ENCODE measurements at places on chromosomes 1 and 21.

DNA sequence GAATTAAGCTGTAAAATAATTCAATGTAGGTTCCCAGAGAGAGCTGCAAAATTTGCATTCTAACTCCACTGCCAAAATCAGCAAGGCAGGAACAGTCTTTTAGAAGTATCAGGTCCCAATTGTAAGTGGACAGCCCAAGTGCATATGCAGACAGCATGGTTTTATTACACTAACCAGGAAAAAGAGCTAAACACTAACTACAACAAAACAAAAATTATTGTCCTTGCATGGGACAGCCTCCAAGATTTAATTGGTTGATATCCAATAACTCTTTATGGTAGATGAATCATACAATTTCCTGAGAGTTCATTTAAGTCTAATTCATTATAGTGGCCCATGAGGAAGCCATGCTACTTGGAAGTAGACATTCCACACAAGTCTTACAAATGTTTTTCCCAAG is 154.3 kb upstream of the ZNF648 start:
- peak; percentile 82 for DNase-seq

DNA sequence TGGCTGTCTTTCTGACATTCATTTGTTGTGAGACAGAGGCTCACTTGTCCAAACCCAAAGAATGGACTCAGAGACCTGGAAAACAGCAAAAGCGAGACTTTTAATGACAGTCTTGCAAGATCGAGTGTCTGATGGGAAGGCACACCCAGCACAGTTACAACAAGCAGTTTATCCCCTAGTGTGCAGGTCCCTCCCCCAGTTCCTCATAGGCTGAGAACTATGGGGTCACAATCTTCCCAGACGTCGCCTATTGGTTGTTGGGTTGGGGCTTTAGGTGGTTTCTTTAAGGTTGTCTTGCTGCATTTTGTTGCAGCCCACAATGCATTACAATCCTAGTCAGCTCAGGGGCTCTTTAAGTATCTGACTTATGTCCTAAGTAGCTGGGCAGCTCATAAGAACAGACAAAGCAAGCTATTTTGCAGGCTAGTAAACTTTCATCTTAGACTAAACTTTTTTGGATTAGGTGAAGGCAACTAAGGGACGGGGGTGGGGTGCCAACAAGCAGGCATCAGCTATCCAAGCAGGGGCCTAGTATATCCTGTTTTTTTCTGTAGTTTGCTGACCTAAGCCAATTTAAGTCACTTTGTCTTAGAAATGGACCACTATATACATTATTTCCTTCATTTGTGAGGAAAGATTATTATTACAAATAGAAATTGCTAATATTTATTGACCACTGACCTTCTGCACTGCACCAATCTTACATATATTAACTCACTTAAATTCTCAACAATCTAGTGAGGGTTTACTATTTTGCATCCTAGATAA is 151.8 kb downstream of the SETD4 start:
- no peak for DNase-seq

DNA sequence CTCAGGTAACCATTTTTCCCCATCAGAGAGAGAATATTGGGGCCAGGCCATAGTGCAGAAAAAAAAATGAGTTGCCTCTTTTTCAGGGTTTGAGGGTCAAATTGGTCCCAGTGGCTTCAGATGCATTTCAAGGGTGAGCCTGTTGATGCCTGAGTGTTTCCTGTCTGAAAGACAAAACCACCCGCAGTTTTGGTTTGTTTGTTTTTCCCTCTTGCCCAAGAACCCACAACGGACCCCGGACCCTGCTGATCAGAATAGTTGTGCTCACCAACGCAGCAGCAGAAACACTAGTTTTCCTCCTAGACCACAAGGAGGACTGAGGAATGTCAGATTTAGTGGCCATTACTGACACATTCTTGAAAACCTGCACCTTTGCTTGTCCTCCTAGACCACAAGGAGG is 1433.1 kb downstream of the PLA2G4A start:
- no peak for DNase-seq

DNA sequence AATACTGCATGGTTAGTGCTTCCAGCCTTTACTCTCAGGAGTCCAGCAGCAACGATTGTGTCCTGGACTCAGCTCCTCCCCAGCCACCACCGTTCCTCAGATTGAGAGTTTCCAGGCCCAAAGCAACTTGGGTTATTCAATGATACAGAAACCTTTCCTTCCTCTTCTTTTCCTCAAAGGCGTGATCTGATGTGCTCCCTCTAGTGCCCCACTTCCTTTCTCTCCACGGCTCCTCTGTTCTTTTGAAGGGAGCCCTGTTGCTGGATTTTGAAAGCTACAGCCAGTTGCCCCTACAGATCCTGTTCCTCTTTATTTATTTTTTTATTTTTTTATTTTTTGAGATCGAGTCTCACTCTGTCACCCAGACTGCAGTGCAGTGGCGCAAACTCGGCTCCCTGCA is 14.1 kb downstream of the CRP start:
- no peak for DNase-seq

DNA sequence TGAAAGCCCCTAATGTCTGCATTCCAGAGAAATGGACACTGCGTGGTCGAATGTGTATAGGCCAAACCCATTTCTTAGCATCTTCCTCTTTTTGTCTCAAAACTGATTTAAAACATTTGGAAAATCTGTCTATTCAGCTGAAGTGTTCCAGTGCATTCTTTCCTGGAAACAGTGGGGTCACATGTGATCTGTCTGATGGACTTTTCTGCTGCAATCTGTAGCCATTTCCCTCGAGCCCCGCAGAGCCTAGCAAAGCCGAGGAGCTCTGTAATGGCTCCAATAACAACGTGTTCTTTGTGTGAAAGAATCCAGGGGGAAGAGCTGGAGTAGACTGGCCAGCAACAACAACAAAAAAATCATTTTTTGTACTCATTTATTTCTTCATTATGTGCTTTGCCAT is 329.3 kb downstream of the BARHL2 start:
- DNase-seq, result no peak

DNA sequence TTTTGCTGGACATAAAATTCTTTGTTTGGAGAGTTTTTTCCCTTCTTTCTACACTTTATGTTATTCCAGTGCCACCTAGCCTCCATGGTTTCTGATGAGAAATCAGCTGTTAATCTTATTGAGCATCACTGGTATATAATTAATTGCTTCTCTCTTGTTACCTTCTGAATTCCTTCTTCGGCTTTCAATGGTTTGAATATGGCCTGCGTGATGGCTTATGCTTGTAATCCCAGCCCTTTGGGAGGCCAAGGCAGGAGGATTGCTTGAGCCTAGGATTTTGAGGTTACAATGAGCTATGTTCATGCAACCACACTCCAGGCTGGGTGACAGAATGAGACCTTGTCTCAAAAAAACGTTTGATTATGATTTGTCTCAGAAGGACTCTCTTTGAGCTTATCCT is 13.0 kb upstream of the CNIH4 start:
- DNase-seq, result no peak

GRCh38 chr21:27480841-27481261 is 514.0 kb upstream of the ADAMTS5 start:
- DNase-seq, result peak; percentile 48

DNA sequence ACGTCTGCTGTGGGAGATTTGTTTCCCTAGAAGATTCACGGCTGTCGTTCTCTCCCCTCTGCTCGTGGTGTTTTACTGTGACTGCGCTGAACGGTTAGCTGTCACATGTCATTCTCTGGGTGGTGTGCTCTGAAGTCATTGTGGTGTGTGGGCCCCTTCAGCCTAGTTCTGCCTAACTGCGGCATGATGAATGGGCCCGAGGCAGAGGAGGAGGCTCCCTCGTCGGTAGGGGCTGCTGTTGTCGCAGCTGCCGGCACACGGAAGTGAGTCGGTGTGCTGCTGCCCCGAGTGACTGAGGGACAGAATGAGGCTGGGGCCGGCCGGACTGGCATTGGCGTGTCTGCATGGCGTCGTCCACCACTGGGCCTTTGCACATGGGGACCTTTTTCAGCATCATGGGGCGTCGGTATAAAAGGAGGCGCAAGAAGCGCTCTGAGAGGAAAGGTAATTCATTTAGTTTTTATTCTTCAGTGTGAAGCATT is 77.9 kb downstream of the ADARB1 start:
- DNase-seq, result peak; percentile 26

GRCh38 chr1:112265931-112266330 is 130.1 kb upstream of the CTTNBP2NL start:
- DNase-seq, result no peak

GRCh38 chr1:35558374-35559316 is 1.0 kb downstream of the NCDN start:
- no peak for DNase-seq

- DNase-seq, result no peak
These were observed 36.5 kb downstream of the ZMYND12 start for GRCh38 chr1:42419126-42419821.

- no peak for DNase-seq
These were observed 93.4 kb downstream of the TGFBR3 start for GRCh38 chr1:91792489-91793071.

GRCh38 chr1:208203127-208203847 is 40.9 kb downstream of the PLXNA2 start:
- DNase-seq, result peak; percentile 88

DNA sequence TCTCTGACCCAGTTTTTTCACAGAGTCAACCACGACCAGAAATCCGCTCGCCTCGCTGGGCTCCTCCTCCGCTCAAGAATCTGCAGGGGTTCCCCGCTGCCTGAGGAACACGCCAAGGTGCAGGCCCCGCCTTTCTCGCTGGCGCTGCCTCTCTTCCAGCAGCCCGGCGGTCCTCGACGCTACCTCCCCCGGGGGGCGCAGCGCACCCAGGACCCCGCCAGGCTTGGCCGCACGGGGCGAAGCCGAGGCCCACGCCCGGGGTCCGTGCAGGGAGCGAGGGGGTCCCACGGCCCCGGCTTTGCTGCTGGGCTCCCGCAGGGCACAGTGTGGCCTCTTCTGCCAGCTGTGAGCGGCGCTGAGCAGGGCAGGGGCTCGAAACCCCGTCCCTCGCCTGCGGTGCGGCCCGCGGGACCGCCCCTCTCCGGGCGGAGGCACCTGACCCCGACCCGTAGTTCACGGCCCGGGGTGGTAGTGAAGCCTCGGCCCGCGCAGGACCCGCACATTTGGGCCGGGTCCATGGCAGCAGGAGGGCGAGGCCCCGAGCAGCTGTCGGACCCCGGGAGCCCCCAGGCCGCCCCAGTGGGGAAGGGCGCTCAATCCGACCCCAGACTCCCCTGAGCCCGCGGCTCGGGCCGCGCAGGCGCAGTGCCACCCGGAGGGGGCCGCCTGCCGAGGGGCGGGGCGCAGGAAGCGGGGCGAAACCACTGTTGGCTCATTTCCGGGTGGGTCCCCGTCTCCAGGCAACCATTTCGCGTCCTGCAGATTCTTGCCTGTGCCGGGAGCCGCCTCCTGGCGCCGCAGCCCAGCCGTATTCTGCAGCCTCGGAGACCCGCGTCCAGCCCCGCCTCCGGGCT is 10.0 kb upstream of the MMEL1 start:
- peak; percentile 85 for DNase-seq

DNA sequence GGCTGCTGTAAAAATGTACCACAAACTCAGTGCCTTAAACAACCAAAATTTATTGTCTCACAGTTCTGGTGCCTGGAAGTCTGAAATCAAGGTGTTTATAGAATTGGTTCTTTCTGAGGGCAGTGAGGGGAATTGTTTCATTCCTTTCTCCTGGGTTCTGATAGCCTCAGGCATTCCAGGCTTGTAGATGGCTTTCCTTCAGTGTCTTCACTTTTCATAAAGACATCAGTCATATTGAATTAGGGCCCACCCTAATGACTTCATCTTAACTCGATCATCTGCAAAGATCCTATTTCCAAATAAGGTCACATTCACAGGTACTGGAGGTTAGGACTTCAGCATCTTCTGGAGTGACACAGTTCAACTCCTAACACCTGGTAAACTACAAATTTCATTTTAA is 15.0 kb downstream of the CDKN2C start:
- no peak for DNase-seq
